ENCODE measurements at places on chromosomes 2 and 18.

GRCh38 chr2:197828464-197829135, 24.2 kb downstream of the PLCL1 start:
- DNase-seq = no peak

DNA sequence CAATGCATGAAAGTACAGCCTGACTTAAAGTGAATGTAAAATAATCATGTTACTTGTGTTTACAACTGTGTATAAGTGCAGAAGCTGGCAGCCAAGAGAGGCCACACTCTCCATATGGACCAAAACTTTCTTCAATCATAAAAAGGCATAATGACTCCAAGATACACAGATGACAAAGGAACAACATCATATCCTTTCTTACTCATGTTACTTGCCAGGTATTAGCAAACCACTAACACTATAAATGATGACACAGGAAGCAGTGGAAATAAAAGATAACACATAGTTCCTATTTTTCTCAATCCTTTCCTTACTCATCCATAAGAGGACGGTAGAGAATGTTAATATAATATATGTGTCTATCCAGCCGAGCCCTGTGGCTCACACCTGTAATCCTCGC, 400.0 kb upstream of the CDH2 start:
- DNase-seq = no peak

DNA sequence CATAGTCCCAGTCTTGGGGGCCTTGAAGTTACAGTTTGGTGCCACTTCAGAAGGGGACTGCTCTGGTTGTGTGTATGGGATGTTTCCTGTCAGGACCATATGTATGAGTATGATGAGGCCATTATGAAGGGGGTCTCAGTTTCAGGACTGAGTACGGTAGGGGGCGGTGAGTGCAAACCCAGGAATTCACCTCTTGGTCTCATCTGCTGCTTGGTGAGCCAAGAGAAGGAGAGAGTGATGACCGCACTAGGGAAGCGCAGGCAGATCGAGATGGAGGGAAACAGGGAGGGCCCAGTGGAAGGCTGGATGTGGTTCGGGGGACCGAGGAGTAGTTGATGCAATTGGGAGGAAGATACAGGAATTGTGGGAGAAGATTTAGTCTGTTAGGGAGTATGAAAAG, 28.5 kb downstream of the DCDC2C start:
- no peak for DNase-seq

- DNase-seq = peak; percentile 43
Observed at GRCh38 chr2:181310967-181311366, 146.2 kb upstream of the ITGA4 start.

DNA sequence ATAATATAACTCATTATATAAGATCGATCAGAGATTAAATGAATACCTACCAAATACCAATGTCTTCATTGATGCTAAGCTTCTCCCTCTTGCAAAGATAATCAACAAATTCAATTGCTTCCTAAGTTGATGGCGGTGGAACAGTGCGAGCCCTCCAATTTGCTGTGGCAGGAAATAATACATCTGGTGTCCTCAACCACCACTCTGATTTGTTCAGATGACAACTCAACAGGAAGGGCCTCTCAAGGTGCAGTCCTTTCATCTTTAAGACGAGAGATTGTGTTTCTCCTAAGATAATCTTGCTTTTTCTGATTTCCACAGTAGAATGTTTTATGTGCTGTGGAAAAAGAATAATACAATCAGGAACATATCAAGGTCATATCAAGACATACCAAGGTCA, 56.6 kb upstream of the IGFBP2 start:
- DNase-seq = no peak

DNA sequence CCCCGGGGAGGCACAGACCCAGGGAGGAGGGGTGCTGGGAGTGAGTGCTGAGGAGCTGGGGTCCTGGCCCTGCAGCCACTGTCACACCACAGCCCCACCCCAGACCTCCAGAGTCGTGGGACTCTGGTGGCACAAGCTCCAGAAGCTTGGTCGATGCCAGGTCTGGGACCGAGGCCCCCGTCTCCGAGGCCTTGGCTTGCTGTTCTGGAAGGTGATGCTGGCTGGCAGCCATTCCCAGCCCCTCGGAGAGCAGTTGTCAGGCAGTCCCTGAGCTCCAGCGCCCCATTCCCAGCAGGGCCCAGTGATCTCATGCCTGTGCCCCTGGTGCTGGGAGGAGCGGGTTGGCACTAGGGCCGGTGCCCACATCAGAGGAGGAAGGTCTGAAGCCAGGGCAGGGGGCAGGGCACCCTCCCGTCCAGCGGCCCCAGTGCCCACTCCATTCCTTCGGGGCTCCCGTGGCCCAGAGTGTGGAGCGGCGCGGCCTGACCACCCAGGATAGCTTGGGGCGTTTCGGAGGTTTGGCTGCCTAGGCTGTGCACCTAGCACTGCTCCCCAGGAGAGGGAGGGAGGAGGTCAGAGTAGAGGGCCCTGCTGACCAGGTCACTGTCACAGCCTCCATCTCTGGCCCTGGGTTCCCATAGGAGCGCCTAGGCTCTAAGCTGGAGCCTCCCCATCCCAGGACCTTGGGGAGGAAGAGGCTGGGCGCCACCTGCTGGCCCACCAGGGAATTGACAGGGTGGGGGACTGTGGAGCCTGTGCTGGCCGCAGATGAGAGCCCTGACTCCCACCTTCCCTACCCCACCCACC, 16.8 kb upstream of the ALPI start:
- DNase-seq = peak; percentile 60

DNA sequence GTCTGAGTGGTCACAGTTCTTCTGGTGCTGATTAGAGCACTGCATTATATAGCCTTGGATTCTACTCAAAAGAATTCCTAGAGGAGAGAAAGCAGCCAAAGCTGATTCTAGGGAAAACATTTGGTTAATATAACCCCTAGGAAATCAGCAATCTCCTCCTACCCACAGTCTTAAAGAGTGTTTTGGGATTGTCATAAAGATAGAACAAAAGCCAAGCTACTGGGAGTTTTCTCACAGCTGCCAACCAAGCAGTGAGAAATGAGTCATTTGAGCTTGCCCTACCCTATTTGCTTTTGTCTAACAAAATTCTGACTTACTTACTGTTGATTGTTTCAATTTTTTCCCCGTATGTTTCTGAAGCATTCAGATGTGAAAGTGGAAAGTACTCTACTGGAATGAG, 469.3 kb downstream of the PLCL1 start:
- no peak for DNase-seq

- DNase-seq = no peak
Observed at GRCh38 chr2:48927355-48927754, 171.8 kb upstream of the LHCGR start.

DNA sequence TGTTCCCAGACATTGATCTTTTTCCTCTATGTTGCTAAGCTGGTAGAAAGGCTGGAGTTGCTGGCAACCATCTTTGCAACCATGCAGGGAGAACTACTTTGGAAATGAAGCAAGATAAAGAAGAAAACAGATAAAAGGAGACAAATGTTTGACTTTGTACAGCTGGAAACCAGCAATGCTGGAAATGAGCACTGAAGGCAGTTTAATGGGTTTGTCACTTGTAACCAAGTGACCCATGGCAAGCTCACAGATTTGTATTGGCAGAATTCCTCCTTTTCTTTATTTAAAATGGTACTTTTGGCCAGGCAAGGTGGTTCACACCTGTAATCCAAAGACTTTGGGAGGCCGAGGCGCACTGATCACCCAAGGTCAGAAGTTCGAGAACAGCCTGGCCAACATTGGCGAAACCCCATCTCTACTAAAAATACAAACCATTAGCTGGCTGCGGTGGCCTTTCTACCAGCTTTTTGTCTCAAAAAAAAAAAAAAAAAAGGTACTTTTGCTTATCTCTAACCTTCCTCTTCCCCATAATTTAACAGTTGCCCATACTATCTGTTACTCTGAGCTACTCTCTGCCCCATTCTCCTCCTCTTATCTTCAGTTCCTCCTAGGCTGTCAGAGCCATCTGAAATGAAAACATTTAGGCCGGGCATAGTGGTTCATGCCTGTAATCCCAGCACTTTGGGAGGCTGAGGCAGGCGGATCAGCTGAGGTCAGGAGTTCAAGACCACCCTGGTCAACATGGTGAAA, 2.0 kb upstream of the BOLA3 start:
- DNase-seq = no peak

GRCh38 chr2:153873052-153874048, 1.6 kb downstream of the GALNT13 start:
- DNase-seq = no peak

GRCh38 chr2:71498261-71498701, 44.9 kb downstream of the DYSF start:
- DNase-seq = no peak

DNA sequence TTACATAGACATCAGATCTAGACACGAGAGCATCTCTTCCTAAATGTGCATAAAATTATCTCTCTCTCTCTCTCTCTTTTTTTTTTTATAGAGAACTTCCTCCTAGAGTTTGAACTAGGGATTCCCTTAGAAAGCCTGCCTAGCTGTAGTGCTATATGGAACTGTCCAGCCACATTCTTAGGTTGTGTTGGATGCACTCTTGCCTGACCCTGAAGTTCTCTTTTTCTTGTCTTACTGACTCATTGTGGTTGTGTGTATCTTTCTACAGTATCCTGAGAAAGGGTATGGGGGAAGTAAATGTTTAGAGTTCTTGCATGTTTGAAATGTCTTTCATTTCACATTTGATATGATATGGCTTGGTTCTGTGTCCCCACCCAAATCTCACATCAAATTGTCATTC, 368.2 kb downstream of the CDH2 start:
- no peak for DNase-seq

- DNase-seq = no peak
Observed at GRCh38 chr2:42021464-42021863, 26.4 kb upstream of the PKDCC start.

- no peak for DNase-seq
Observed at GRCh38 chr2:66850376-66850775, 415.5 kb downstream of the MEIS1 start.

GRCh38 chr18:10215446-10215845, 239.0 kb upstream of the APCDD1 start:
- no peak for DNase-seq

GRCh38 chr18:35739778-35740177, 158.2 kb downstream of the GALNT1 start:
- no peak for DNase-seq

GRCh38 chr18:73896685-73897084, 250.9 kb downstream of the FBXO15 start:
- no peak for DNase-seq

GRCh38 chr2:196314780-196315179, 143.4 kb upstream of the STK17B start:
- no peak for DNase-seq

DNA sequence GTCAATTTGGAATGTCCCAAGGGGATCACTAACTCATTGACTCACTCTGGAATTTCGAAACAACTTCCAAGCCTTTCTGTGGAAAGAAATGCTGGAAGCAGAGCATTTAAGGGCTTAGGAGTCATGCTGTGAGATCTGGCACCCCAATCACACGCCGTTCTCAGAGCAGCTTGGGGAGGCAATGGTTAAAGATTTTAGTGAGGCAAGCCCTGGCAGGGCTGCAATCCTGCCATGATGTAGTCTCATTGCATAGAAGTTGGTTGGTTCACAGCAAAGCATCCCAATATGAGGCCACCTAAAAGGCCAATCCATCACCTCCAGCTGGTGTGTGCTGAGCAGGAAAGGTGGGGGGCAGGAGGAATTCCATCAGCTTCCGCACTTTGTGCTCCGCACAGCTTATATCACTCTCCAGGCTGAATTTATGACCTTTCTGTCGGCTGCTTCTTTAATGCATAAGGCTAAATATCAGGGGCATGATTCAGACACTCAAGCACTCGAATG, 1043.9 kb upstream of the POU3F3 start:
- no peak for DNase-seq

DNA sequence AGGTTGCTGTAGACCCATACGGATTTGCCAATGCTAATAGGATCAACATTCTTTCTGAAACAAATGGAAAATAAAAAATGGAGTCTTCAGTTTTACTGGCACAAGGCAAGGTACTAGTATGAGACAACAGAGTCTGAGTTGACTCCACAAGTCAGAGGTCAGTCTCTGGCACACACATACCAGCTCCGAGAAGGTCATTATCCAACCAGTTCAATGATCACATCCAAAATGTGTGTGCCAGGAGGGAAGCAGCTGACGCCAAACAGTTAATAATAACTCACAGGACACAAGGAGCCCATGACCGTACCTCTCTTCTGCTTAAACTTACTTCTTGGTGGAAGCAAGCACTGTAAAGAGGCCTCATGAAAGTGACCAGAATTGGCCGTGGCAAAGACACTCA, 528.6 kb downstream of the ZNF516 start:
- no peak for DNase-seq

DNA sequence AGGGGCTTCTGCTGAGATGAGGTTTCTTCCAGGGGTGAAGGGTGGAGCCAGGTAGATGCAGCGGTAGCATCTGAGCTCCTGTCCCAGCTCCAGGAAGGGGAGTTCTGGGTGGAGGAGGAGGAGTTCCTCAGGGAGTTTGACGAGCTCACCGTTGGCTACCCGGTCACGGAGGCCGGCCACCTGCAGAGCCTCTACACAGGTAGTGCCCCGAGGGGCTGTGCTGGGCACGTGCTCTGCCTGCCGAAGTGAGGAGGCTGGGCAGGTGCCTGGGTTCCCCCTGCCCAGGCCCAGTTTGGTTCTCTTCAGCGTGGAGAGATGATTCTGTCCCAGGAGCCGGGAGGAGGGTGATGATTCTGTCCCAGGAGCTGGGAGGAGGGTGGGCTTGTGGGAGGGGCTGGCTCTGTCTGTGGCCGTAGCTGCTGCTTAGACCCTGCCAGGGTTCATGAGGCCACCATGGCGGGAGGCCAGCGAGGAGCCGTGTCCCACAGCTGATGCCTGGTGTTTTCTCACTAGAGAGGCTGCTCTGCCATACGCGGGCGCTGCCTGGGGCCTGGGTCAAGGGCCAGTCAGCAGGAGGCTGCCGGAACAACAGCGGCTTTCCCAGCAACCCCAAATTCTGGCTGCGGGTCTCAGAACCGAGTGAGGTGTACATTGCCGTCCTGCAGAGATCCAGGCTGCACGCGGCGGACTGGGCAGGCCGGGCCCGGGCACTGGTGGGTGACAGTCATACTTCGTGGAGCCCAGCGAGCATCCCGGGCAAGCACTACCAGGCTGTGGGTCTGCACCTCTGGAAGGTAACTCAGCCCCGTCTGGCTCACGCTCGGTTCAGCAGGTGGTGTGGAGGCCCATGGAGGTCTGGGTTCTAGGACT, 8.2 kb downstream of the CAPN10 start:
- no peak for DNase-seq

DNA sequence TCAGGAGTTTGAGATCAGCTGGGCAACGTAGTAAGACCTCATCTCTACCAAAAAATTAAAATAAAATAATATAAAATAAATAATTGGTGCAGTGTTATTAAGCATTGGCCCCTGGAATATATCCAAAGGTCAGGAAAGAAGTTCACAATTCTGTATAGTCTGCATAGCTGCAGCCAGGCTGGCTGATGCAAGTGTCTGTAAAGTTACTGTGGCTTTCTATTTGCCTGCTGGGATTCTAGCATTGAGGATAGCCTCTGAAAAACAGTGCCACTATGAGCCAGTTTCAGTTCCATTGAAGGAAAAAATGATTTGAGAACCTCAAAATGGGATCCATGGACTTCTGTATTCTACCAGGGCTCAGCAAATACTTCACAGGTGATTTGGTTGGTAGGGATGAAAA, 208.6 kb downstream of the PARD3B start:
- no peak for DNase-seq
